ENCODE measurements at places on chromosomes 4 and X. TPM values are rescaled to one million over a fixed set of nuclear protein-coding genes. Genes with fewer than 3 reads are reported as not detected.

DNA sequence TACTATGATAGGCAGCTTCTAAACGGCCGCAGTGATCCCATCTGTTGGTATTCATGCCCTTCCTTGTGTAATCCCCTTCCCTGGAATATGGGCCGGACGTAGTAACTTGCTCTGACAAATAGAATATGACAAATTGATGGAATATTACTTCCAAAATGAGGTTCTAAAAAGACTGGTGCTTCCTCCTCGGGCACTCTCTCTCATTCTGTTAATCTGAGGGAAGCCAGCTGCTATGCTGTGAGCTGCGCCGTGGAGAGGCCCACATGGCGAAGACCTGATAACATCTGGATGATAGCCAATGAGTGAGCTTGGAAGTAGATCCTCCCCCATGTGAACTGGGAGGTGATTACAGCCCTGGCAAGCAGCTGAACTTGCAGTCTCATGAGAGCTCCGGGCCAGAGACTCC is 27.2 kb upstream of the SLC25A4 start:
- no peak for DNase-seq

GRCh38 chr4:153115322-153116290 is 88.6 kb upstream of the TRIM2 start:
- peak; percentile 80 for DNase-seq

DNA sequence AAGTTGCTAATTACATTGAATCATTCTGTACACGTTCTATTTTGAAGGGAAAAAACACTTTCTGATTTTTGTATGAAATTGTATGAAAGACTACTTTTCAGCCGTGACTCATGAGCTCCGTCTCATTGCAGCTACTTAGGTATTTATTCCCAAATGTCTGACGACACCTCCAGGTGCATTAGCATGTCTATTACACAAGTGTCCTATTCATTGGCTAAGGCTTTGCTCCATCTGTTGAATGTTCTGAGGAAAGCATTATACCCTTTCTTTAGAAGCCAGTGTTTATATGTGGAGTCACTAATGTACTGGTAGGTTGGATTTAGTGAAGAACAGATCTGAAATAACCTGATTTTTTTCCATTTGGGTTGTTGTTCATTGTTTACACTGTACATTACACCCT is 51.8 kb downstream of the MAP7D3 start:
- DNase-seq = no peak

DNA sequence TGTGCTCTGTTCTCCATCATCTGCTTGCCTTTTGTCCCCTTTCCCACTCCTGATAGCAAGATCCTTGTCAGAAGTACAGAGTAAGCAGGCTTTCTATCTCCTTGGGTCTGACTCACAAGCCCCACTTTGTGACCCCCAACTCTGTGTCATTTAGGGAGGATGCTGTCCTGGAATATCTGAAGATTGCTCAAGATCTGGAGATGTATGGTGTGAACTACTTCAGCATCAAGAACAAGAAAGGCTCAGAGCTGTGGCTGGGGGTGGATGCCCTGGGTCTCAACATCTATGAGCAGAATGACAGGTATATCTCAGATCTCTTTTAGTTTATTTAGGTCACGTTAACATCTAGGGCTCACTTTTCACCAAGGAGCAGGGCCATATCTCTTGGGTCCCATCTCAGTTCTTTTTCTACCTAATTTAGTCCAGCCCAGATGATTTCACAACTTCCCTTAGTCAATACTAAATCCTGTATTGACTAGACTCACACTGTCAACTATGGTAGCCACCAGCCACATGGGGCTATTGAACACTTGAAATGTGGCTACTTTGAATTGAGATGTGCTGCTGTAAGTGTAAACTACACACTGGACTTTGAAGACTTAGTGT is 64.3 kb downstream of the MSN start:
- DNase-seq = no peak

GRCh38 chr4:73527196-73527595 is 45.7 kb downstream of the AFM start:
- DNase-seq = no peak

GRCh38 chrX:24081661-24082154 is 27.0 kb downstream of the EIF2S3 start:
- peak; percentile 52 for DNase-seq

DNA sequence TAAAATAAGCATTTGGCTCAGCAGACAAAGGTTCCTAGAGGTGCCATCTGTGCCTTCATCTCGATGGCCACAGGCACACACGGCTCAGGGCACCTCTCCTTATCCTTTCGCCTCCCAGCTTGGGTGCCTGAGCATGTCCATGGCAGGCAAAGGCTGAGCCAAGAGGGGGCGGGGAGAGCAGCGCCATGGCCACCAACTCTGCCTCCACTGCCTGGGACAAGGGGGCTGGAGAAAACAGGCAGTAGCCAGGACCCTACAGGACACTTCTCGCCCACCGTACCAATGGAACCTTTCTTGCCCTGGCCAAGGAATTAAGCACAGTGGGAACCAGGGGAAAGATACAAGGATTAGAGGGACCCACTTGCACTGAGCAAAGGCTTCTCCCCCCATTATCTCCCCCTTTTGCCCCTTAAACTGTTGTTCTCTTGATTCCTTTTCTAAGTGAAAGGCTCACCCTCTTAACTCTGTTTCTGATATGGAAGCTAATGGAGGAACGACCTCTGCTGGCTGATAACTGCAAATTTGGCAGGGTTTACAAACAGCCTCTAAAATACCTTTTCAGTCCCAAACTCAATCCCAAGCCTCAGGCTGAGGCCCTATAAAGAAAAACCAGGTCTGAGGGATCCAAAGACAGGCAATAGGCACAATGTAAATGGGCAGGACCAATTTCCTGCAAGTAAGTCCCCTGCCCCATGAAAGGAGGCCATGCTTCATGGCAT is 335.2 kb downstream of the ADAM29 start:
- no peak for DNase-seq

GRCh38 chrX:63506320-63506719 is 155.2 kb upstream of the SPIN4 start:
- DNase-seq = no peak

- DNase-seq = no peak
Observed at GRCh38 chr4:176953021-176953420, 160.3 kb upstream of the VEGFC start.

MAGEA12 gene
- total RNA-seq = not detected

RTL3 gene
- total RNA-seq = not detected

MTTP gene
- total RNA-seq = 0.47 TPM

NOX1 gene
- total RNA-seq = not detected

CPZ gene
- not detected for total RNA-seq

TXK gene
- total RNA-seq = 14.2 TPM

MBNL3 gene
- total RNA-seq = 28.6 TPM

Data from activated naive CD8-positive, alpha-beta T cell treated with anti-CD3 and anti-CD28 coated beads for 36 hours (primary cell).